DMS53 (cell line): ENCODE measurements at places on chromosomes 12 and 14.
A peak's percentile ranks its signal among the peaks of the same experiment; 100 is the strongest.

GRCh38 chr14:37579274-37579673, 15.8 kb downstream of the FOXA1 start:
- no peak for DNase-seq

DNA sequence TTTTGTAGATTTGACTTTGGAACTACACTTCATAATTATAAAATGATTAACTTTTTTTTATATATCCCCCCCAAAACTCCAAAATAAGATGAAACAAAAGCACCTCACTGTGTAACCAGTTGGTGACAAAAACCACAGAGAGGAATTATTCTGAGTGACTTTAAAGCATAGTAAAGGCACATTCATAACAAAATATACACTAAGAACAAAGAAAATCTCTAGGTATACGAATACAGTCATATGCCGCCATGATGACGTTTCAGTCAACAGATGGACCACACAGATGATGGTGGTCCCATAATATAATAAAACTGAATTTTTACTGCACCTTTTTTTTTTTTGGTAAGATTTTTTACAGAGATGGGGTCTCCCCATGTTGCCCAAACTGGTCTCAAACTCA, 70.7 kb downstream of the MED13L start:
- no peak for DNase-seq

DNA sequence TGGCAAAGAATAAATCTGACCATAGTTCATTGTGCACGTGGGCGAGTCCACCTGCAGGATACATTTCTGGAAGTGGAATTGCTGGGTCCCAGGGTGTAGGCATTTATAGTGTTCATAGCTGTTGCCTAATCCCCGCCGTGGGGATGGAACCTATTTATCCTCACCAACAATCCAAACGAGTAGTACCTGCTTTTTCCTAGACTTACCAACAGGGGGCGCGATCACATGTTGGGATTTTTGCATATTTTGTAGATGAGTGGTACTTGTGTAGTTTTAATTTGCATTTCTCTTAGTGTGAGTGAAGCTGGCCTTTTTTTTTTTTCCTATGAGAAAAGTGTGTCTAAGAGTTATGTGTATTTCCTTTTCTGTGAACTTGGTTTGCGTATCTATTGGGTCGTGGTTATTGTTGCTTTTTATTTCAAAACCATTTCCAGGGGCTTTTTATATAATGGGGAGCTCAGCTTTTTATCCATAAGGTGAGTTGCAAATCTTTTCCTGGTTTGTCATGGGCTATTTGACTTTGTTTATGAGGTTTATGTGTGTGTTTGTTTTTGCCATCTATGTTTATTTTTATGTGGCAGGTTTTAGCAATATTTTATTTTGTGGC, 67.2 kb downstream of the CCDC92 start:
- DNase-seq, result peak; percentile 63

DNA sequence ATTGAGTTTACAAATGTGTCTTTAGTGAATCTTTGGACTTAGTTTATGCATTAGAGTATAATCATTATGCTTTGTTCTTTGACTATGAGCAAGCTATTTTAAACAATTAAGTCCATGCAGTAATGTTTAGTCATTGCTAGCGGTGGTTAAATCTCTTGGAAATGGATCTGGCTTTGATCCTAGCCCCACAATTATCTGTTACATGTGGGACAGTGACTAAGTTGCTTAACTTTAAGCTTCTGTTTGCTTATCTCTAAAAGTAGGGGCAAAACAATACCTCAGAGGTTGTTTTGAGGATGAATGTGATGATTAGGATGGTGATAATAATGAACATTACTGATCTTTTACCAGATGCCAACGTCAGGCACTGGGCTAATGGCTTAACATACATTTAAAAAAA, 124.2 kb downstream of the NPAS3 start:
- no peak for DNase-seq

DNA sequence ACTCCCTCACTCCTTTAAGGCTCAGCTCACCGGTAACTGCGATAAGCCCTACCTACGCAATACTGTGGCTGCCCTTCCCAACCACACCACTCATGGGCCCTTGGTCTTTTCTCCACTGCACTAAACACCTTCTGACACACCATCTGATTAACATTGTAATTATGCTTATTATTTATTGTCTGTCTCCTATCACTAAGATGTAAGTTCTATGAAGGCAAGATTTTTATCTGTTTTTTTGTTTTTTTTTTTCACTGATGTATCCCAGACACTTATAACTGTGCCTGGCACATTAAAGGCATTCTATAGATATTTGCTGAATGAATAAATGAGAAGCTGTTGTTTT, 34.2 kb upstream of the PYGL start:
- no peak for DNase-seq

DNA sequence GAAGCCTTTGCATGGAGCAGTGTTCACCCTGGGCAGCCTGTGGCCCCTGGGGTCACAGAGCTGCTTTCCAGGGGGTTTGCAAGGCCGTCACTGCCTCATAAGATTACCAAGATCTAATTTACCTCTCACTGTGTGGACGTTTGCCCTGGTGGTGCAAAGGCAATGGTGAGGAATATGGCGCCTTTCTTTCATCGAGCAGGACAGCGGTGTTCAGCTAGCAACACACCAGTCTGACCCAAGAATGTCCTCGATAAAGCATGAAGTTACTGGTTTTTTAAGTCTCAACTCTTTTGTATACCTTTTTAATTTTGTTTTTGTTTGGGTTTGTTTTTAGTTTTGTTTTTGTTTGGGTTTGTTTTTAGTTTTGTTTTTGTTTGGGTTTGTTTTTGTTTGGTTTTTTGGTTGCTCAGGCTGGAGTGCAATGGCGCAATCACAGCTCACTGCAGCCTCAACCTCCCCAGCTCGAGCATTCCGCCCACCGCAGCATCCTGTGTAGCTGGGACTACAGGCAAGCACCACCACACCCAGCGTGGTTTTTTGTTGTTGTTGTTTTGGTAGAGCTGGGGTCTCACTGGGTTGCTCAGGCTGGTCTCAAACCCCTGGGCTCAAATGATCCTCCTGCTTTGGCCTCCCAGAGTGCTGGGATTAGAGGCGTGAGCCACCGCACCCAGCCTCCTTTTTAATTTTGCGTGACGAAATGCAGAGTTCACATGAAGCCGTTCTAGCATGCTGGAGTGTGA, 57.9 kb downstream of the PPP2R5C start:
- DNase-seq, result no peak

- no peak for DNase-seq
These were observed 18.5 kb upstream of the CD9 start for GRCh38 chr12:6181583-6182278.

GRCh38 chr12:94763462-94763861, 113.1 kb upstream of the TMCC3 start:
- peak; percentile 46 for DNase-seq

- DNase-seq, result peak; percentile 43
These were observed 256.9 kb downstream of the SYT1 start for GRCh38 chr12:79121486-79121885.

- peak; percentile 76 for DNase-seq
These were observed 73.5 kb upstream of the SAV1 start for GRCh38 chr14:50741567-50741966.

GRCh38 chr14:55913324-55914025, 204.7 kb upstream of the PELI2 start:
- DNase-seq, result no peak

GRCh38 chr12:64694130-64695040, 64.8 kb downstream of the GNS start:
- no peak for DNase-seq

- DNase-seq, result no peak
These were observed 41.0 kb downstream of the HSD17B6 start for GRCh38 chr12:56804169-56804568.

DNA sequence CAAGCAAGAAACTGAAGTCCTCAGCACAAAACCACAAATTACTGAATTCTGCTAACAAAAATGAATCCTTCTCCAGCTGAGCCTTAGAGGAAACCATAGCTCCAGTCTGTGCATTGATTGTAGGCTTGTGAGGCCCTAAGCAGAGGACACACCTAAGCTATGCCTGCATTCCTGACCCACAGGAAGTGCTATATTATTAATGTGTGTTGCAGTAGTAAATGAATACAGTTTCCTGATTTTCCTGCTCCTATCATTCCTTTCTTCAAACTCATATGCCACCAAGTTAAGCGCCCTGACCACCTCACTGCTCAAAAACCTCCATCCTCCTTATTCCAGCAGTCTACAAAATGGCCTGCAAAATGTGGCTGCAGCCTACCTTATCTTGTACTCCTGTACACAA, 151.9 kb upstream of the ABCD2 start:
- no peak for DNase-seq

GRCh38 chr12:54765652-54766051, 88.7 kb upstream of the MUCL1 start:
- peak; percentile 47 for DNase-seq

DNA sequence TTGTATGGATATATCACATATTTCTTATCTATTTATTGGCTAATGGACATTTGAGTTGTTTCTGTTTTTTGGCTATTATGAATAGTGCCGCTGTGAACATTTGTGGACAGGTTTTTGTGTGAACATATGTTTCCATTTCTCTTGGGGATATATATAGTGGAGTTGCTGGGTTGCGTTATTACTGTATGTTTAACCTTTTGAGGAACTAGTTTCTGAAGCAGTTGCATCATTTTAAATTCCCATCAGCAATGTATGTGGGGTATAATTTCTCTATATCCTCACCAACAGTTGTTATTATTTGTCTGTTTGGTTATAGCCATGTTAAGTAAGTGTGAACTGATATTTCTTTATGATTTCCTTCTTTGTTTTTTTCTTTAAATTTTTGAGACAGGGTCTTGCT, 10.7 kb downstream of the TCTN2 start:
- no peak for DNase-seq

DNA sequence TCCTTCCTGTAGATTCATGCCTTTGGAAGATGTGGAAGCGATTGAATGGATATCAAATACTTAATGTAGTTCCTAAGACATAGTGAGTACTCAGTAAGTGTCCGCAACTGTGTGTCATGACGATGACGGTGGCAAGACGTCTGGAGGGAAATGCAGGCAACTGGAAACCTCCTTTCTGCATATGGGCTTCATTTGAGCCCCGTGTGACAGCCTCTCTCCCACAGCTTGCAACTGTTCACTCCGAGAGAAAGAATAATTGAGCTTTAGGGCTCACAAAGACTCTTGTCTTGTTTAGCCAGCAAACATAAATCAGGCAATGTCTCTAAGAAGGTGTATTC, 6.9 kb downstream of the CFAP251 start:
- DNase-seq, result no peak

DNA sequence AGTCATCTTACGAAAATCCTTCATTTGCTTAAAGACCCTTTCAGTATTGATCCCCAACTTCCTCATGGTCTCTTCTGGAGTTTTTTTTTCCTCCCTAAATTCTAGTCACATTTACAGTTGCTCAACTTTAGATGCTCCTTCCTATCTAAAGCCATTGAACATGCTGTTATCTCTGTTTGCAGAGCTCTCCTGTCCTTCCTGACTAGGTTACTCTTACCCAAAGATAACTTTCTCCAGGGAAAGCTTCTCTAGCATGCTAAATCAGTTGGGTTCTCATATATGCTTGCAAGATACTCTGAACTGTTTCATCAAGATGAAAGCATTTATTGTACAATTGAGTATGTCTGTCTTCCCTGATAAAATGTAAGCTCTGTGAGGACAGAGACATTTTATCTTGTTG, 1.8 kb upstream of the RAB21 start:
- peak; percentile 20 for DNase-seq

DNA sequence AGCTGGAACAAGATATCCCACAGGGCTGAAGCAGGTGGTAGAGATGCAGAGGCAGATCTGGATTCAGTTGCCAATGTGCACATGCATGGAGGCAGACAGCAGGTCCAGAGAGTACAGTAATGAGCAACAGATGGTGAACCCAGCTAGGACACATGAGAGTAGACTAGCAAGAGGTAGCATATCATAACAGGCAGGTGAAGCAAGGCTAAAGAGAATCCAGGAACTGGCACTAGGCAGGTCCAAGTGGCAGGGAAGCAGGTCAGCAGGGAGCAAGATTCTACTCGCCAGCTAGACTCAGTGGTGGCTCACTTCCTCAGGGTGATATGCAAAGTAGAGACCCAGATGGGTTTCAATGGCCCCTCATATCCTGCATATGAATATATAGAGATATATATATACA, 15.3 kb upstream of the MYF6 start:
- DNase-seq, result peak; percentile 48

DNA sequence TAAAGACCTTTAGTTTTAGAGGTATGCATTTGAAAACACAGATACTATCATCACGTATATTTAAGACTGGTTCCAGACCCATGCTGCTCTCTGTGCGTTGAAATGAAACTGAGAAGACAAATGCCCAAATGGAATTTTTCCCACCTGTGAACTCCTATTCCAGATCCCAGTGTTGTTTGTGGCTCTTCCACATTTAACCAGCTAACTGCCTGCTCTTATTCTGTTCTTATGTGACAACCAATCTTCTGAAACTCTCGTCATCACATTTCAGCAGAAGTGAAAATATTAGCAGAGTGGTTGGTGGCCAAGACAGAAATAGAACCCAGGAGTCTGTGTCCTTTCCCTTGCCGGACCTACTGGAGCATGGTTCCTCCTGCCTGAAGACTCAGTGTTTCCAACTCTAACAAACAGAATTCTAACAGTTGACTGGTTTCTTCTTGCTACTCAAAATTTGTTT, 460.2 kb downstream of the RAD51B start:
- DNase-seq, result no peak

DNA sequence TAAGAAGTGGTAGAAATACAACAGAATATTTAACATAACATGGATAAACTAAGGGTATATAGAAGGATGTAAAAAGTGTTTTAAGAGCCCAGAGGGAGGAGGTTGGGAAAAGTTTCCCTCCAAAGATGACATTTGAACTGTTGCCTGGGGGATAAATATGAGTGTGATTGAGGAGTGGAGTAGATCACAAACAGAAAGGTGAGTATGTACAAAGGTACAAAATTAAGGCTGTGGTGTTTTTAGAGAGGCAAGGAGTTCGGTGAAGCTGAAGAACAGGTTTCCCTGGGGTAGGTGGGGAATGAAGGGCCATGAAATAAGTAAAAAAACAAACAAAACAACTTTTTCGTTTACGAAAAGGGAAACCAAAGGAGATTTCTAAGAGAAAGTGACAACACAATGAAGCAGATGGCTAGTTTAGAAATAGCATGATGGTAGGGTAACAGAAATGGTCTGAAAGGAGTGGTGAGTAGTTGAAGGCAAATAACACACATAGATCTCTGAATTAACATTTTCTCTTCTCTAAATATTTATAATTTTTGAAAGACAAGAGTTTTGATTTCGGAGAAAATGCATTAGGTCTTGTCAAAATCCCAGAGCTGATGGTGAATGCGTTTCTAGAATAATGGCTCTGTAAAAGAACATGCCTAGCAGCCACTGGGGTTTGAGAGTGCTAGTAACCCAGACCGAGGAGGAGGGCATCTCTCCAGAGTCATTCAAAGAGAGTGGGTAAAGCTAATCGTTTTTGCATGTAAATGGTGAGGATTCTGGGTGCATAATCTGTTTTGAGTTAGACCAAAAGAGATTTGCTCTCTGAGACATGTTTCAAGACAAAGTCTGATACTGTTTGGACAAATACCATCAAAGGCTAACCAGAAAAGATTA, 240.4 kb upstream of the DCN start:
- peak; percentile 56 for DNase-seq

GRCh38 chr12:96099986-96100385, 64.6 kb upstream of the LTA4H start:
- no peak for DNase-seq

GRCh38 chr12:20188930-20189653, 179.2 kb upstream of the PDE3A start:
- DNase-seq, result no peak
